ENCODE measurements at places on chromosomes 2 and 18.
A peak's percentile ranks its signal among the peaks of the same experiment; 100 is the strongest.

DNA sequence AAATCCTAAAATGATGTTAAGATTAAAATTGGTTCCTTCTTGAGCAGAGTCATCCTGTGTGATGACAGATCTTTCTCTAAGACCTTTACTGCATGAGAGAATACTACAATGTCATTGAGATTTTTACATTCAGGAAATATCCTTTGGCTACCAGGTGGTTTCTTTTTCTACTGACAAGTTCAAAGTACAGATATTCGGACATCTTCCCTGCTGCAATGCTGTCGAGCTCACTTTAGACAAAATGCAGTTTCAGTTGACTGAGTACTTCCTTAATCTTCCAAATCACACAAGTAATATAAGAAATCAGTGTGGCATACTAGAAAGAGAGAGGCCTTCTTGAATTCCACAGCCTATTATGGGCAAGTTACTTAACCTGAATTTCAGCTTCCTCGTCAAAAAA lies 207.9 kb upstream of the ACVR2A start:
- DNase-seq, result no peak

- no peak for DNase-seq
These were observed 96.3 kb downstream of the TRIP12 start for GRCh38 chr2:229825476-229825875.

- DNase-seq, result no peak
These were observed 47.3 kb upstream of the TACR1 start for GRCh38 chr2:75246441-75247167.

GRCh38 chr2:30784682-30785081 lies 22.6 kb downstream of the CAPN13 start:
- no peak for DNase-seq

GRCh38 chr2:47616506-47616905 lies 166.4 kb upstream of the MSH6 start:
- DNase-seq, result no peak

GRCh38 chr2:234968631-234969305 lies 17.0 kb downstream of the SH3BP4 start:
- DNase-seq, result no peak

DNA sequence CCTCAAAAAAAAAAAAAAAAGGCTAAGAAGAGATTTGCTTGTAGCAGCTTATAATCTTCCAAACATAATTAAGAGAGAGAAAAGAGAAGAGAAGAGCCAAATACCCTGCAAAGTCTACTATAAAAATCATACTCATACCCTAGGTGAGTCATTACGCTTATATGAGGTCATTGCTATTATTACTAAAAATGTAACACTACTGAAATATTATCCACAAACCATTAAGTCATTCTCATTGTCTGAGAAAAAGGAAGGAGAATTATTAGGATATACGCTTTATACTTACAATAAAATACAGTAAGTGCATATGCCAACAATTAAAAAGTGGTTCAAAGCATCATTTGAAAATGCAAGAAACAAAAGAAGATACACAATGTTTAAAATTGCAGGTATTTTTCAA lies 66.5 kb downstream of the COLEC12 start:
- DNase-seq, result no peak

DNA sequence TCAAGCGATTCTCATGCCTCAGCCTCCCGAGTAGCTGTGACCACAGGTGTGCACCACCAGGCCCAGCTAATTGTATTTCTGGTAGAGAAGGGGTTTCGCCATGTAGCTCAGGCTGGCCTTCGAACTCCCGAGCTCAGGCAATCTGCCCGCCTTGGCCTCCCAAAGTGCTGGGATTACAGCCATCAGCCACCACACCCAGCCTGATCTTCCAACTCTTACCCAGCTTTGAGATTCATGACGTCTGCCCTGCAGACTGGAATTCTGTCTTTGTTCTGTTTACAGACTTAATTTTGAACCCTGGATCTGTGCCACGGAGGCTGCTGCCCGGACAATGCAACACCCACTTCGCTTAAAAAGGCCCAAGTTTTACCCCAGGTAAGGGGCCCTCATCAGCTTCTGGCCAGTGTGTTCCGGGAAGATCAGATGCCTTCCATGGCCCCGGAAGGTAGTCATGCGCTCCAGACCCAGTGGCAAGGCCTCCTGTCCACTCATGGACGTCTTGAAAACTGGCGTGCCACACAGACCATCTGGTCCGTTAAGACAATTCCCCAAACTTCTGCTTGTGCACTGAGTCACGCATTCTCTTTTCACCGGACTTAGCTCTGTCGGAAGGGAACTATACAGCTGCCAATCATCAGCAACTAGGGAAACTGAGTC lies 5.5 kb downstream of the PXDN start:
- DNase-seq, result no peak

DNA sequence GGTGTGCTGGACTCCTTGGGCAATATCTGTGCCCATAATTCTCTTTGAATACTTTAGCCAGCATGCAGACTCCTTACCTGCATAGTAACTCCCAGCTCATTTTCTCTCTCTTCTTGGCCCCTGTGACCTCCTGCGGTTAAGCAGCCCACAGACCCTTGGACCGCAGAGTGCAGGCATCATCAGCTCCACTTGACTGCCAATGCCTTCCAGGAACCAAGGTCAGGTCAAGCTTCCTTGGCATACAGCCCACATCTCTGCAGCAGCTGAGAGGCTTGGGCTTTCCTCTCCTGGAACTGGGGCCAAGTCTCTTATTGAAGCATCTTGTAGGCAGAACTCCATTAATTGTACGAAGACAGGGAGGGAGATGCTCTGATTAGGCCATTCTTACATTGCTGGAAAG lies 130.1 kb upstream of the PIEZO2 start:
- DNase-seq, result no peak

- no peak for DNase-seq
These were observed 47.9 kb downstream of the RBMS1 start for GRCh38 chr2:160445673-160446072.

DNA sequence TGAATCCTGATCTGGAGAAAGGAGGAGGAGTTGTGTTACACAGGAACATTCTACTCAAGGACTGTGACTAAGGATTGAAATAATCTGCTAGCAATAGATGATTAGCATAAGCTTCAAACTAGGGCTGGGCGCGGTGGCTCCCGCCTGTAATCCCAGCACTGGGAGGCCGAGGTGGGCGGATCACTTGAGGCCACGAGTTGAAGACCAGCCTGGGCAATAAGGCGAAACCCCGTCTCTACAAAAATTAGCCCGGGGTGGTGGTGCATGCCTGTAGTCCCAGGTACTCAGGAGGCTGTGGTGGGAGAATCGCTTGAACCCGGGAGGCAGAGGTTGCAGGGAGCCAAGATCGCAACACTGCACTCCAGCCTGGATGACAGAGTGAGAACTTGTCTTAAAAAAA lies 1.5 kb downstream of the TRMT61B start:
- no peak for DNase-seq

DNA sequence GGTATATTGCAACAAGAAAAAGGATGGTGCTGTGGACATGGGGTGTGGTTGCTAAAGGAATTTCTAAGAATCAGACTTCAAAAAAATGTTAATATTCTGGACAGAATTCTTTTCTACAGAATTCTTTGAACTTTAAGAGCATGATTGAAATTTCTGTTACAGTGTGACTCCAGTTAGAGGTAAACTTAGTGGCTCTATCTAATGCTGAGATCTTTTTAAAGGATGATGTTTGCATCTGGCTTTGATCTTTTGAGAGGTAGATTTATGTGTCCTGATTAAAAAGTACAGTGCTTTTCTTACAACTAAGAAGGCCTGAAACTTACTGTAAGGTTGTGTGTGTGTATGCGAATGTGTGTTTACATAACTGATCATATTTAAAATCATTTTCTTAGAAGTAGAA lies 25.4 kb downstream of the NCK2 start:
- DNase-seq, result peak; percentile 48

DNA sequence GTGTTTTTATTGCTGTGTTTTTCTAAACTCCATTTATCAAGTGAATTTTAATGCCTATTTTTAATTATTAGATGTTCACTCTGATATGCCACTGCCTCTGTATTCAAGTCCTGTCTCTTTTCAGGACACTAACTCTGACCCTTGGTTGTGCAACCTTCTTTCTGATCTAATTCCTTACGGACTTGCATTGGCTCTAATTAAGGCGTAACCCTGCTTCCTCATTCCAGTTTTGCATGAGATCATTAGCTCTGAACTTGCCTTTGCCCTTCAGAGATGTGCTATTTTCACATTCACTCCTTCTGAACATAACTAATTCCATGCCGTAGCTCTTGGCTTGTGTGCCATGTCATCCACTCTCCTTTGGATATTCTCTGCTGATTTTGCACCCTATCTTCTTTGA lies 162.5 kb upstream of the TMEFF2 start:
- no peak for DNase-seq

DNA sequence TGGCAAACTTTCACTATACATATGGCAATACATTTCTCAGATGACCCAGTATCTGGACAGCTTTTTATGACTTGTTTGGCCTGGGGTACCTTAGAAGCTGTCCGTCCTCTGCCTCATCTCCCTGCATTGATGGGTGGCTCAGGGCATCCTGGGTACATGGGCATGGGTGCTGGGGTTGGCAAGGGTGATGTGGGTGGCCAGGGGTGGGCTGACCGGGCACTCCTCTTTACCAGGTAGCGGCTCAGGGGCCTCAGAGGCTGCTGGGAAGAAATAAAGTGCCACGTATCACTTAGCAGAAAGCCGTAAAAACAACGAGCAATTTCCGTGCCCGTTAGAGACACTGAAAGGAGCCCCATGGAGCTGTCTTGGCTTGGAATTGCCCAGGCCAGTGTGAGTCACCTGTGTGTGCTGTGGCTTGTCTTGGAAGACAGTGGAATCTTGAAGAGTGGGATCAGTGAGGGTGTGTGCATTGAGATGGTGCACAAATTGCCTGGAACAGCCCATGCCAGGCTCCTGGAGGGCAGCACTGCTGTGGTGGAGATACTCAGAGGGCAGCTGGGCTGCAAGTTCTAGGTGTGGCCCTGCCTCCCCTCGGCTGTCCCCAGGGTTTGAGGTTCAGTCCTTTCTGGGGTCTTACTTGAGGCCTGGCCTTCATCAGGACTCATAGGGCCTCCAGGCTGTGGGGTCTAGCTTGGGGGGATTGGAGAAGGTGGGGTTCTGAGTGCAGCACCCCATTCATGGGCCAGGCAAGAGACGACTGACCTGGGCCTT lies 88.8 kb downstream of the FHOD3 start:
- no peak for DNase-seq

DNA sequence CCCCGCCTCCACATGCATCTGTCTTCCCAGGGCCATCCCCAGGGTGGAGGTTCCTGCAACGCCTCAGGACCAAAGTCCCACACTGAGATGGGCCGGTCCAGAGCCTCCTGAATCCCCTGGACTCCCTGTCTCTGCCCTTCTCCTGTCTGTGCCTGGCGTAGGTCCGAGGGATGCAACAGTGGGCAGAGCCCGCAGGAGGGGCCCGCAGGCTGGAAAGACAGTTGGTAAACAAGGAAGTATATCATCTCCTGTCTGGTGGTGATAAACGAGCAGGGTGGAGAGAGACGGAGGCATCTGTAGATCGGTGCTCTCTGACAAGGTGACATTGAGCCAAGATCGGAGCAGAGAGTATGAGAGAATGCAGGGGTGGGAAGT lies 72.6 kb upstream of the RAB6C start:
- DNase-seq, result no peak

GRCh38 chr18:54608028-54608642 lies 17.1 kb downstream of the DYNAP start:
- no peak for DNase-seq

DNA sequence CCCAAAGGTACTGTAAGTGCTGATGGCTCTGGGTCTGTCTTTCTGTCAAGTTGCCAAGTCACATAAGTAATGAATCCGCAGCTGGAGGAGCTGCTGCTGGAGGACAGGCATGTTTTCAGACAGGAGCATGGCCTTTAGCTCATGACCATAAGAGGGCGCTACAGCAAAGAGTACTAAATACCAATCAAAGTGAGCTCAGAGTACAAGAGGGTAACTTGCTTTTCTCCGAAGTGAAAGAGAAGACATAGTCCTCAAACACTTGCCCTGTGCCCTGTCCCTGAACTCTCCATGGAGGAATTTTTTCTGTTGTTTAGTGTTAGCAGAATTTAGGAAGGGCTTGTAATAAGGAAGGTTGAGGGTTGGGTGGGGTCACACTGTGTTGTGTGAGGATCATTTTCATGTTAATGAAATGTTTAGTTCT lies 58.0 kb upstream of the EML6 start:
- peak; percentile 57 for DNase-seq

- DNase-seq, result no peak
These were observed 25.4 kb downstream of the SPP2 start for GRCh38 chr2:234075947-234076346.

DNA sequence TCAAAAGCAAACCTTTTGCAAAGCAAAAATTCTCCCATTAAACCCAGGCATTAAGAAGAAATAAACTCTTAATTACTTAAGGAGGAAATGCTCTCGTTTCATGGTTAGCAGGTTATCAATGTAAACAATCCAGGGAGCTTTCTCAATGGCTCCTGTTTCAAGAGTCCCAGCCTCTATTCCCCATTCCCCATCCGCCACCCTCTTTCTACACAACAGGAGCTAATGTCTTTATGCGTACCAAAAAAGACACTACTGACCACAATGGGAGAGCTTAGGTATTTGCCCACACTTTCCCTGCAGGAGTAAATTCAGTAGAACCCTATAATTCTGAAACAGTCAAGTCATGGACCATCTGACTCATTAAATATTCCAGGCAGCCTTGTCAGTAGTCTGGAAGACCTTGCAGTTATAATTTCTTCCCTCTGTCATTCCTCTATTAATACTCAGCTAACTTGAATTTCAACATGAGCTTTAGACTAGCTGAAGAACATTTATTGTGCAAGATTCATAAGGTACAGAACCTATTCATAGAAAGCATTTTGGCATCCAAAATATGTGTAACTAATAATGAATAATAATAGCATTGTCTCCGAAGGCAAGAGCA lies 48.6 kb downstream of the SLC8A1 start:
- no peak for DNase-seq

DNA sequence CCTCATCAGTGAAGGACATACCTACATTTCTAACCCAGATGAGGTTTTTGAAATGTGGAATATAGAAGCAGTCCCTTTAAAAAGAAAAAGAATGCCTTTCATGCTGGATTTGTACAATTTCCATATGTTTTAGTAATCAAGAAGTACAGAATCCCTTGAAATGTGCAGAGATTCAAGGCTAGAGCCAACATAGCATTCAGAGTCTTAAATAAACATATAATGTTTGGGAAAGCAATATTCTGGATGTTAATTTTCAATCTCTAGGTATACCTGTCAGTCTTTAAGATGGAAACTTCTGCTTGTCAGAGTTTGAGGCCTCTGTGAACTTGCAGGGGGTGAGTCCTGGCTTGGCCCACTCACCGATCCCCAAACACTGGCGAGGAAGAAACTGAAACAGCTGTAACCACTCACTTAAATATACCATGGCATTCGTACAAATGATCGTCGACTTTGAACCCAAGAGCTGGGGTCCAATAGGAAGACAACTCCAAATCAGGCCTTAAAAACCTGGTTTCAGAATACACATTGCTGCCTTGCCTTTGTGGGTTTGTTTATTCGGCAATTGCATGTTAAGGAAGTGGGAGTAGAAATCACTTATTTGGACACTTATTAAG lies 132.8 kb upstream of the NCK2 start:
- no peak for DNase-seq

GRCh38 chr2:127506510-127506909 lies 19.8 kb downstream of the IWS1 start:
- DNase-seq, result no peak

GRCh38 chr2:41038408-41038807 lies 586.5 kb upstream of the SLC8A1 start:
- DNase-seq, result no peak

- no peak for DNase-seq
These were observed 350.1 kb downstream of the CBLN2 start for GRCh38 chr18:72194072-72194471.

All from CD4-positive, alpha-beta T cell treated with Interleukin-17A for 1 hour (primary cell).